GM04504 (cell line): ENCODE measurements at places on chromosomes 12 and 14.

GRCh38 chr14:102493585-102493984 lies 16.0 kb downstream of the ANKRD9 start:
- no peak for DNase-seq

DNA sequence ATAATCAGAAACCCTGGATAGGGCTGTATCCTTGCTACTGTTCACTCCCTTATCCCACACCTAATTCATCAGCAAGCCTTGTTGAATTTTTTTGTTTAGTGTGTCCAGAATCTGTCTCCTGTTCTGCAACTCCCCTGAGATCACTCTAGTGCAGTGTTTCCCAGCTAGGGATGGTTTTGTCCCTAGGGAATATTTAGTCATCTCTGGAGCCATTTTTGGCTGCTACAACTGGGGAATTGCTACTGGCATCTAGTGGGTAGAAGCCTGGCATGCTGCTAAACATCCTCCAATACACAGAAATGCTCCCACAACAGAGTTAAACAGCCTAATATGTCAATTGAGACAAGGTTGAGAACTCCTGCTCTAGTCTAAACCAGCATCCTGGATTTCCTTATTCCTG lies 248.0 kb downstream of the NPAS3 start:
- no peak for DNase-seq

DNA sequence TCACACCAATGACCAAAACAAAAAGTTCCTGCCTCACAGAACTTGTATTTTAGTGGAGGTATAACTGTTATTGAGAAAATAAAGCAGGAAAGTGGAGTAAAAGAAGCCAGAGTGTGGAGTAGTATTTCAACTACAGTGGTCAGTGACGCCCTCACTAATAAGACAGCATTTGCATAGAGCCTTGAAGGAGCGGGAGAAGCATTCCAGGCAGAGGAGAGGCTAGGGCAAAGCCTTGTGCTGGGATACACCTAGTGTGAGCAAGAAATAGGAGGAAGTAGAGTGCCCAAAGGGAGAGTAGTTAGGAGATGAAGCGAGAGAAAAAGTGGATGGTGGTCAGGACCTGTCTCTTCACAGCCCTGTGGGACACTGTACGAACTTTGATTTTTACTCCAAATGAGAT lies 107.8 kb downstream of the CRACR2A start:
- DNase-seq, result no peak

DNA sequence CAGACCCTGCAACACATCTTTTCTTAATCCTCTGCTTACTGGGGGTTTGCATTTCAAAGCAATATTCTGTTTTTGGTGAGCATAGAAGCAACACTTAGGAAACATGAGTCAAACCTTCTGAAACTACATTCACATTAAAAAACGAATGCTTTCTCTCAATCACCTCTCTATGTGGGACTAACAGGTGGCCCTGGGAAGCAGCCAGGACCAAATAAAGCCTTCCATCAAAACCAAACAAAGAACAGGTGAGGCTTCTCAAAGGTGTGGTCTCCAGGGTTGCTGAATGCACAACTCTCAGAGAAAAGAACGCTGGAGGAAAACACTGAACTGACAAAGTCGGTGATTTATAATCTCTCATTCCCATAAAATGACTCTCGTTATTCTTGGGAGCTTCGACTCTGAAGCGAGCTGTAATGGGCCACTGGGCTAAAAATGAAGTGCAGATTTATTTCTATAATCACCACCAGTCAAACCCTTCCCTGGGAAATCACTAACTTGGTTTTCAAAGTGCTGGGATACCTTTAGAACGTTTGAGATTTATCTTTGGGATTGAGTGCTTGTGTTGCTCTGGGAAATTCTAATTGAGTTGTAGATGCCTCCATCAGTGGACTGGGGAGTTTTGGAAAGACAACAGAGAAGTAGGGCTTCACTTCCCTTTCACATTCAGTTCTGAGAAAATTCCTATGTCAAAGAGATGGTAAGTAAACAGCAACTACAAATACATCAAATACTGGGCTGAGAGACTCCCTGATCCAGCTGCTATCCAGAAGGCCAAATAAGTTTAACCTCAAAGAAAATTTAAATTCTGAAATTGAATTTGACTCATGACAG lies 262.0 kb upstream of the TMPO start:
- DNase-seq, result no peak

DNA sequence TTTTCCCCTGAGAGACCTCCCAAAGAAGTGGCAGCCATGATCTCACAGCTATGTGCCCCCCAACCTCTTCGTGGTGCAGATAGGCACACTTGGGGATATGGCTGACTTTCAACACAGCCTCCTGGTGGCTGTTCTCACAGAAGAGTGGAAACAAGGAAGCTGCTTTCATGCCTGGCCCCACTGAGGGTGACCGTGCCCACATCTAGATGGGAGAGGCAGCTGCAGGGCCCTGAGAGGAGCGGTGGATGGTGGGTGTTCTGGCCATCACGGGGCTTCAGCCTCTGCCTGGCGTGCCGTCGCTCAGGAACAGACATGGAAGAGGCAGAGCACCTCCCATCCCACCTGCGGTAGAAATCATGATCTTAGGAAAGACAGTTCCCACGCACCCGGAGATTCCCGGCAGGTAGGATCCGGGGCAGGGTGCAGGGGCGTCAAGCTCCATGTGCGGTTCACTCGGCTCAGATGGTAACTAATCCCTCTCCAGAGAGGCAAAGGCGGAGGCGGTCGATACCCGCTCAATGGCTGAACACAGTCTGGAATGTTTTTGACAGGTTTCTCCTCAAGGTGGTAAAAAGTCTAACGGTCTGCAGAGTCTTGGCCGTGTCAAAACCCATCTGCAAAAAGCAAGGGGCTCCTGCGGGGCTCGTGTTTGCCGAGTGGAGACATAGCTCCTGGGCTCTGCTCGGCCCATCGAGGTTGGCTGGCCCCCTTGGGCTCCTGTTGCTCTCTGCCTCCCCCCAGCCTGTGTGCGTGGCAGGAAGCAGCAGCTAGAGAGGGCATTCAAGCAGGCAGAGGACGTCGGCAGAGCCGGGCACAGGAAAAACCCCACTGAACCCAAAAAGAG lies 225.2 kb upstream of the RTL1 start:
- no peak for DNase-seq
